NCI-H187 (cell line): ENCODE measurements at places on chromosomes 6 and 20.
A peak's percentile ranks its signal among the peaks of the same experiment; 100 is the strongest.

DNA sequence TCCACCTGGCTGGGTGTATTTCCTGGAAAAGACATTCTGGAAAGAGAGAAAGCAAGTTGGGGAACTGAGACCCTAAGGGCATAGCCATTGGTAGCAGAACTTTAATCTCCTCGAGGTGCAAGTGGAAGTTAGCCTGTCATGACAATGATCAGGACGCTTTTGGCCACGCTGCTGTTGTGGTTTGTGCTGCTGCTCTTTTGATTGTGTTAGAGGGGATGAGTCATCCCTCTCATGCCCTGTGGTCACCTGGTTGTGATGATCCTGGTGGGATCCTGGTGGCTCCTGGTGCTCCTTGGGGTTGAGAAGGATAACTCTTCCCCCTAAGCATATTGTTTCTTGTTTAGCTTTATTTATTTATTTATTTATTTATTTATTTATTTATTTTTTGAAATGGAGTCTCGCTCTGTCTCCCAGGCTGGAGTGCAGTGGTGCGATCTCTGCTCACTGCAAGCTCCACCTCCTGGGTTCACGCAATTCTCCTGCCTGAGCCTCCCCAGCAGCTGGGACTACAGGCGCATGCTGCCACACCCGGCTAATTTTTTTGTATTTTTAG, 350.3 kb downstream of the KIF16B start:
- DNase-seq = no peak

GRCh38 chr6:159313018-159313417, 143.8 kb downstream of the FNDC1 start:
- DNase-seq = no peak

DNA sequence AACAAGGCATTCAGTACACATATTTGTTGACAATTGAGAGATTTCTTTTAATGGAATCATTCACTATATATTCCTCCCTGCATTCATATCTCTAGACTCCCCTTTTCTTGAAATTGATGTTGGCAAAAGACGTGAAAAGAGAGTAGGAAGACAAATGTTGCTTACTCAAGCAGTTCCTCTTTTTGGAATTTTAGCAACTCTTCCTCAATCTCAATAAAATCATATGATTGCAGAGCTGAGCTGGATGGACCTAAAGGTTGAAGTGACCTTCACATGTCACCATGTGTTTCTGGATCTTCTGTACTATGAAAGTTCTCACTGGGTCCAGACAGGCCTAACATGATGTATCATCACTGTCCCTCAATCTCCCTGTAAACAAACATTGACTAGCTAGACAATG, 18.6 kb downstream of the ADGRF1 start:
- no peak for DNase-seq

- DNase-seq = no peak
These were observed 153.6 kb upstream of the CST7 start for GRCh38 chr20:24795436-24795835.

DNA sequence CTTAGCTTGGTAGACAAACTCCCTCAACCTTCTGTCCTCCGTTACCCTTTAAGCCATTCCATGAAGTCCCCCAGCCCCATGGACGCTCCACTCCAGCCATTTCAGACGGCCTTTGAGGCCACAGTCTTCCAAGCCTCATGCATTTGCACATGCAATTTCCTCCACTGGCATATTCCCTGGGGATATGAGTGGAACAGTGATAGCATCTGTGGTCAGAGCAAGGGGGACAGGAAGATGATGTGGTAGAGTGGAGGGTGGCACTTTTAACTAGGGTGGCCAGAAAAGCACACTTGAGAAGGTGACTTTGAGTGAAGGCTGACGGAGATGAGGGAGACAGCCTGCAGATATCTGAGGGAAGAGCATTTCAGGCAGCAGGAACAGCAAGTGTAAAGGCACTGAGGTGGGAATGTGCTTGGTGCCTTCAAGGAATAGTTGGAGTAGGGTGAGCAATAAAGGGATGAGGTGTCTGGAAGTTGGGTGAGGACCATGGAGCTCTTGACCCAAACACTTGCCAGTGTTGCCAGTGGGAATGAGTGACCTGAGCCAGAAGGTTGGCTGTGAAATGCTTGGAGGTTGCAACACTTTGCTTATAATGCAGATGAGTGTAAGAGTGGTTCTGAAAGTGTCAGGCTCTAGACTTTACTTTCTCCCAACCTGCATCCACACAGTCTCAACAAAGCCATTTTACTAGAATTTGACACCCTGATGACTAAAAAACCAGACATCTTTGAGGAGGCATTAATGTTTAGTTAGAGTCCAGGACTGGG, 275.6 kb upstream of the SUPT3H start:
- no peak for DNase-seq

DNA sequence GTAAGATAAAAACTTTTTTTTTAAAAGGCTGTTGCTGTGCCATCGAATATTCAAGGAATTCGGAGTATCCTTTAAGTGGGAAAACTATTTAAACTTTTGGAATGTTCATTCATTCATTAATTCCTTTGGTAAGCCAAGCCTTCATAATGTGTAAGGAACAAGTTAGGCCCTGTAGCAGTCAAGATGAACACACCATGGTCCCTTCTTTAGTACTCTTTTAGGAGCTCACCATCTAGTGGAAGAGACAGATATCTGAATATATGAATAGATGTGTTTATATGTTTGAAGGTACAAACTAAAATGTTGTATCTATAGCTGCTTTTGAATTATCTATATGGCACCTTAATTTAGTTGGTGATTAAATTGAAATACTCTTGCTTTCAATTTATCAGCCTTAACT, 5.8 kb downstream of the SPO11 start:
- no peak for DNase-seq

- DNase-seq = no peak
These were observed 147.3 kb downstream of the UNC5CL start for GRCh38 chr6:40891686-40892085.

DNA sequence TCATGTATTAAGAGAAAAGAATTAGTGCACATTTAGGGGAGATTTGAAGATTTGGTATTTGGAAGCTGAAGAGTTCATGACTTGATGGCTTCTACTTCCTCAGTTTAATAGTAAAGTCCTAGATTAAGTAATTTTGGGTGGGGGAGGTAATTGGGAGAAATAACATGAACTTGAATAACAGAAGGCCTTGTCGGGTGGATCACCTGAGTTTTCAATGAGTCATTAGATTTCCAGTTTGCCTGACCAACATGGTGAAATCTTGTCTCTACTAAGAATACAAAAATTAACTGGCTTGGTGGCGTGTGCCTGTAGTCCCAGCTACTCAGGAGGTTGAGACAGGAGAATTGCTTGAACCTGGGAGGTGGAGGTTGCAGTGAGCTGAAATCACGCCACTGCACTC, 181.0 kb downstream of the GJA1 start:
- DNase-seq = no peak

DNA sequence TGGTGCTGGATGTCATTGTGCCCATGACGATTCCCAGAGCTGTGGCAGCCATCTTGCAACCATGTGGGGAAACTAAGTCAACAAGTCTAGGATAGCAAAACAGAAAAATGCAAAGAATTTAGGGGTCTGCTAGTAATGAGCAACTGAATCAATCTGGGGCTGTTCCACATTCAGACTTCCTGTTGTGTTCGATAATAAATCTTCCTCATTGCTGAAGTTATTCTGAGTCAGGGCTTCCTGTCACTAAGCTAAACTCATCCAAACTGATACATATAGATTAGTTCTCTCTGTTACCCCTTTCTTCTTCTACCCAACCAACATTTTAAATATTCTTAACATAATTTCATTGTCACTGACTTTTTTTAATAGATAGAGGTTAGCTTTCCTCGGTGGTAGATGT, 205.9 kb downstream of the HACE1 start:
- DNase-seq = no peak

DNA sequence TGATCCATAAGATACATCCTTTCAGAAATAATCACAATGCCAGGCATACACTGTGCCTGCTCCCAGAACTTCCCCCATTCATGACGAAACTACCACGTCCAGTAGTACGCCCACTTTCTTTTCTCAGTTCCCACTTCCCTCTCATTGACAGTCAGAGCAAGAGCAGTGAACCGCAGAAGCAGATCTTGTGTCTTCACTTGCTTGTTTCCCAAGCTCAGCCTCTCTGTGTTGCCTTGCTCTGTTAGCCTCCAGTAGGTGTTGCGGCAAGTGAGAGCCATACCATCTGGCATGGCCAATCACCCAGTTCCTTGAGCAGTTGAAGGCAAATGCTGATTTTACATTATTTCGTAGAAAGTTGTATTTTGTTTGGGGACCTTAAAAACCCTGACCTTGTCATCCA, 11.7 kb downstream of the UST start:
- DNase-seq = no peak

GRCh38 chr6:76703786-76704185, 631.3 kb upstream of the IMPG1 start:
- no peak for DNase-seq

- no peak for DNase-seq
These were observed 70.9 kb downstream of the B4GALT5 start for GRCh38 chr20:49642816-49643215.

DNA sequence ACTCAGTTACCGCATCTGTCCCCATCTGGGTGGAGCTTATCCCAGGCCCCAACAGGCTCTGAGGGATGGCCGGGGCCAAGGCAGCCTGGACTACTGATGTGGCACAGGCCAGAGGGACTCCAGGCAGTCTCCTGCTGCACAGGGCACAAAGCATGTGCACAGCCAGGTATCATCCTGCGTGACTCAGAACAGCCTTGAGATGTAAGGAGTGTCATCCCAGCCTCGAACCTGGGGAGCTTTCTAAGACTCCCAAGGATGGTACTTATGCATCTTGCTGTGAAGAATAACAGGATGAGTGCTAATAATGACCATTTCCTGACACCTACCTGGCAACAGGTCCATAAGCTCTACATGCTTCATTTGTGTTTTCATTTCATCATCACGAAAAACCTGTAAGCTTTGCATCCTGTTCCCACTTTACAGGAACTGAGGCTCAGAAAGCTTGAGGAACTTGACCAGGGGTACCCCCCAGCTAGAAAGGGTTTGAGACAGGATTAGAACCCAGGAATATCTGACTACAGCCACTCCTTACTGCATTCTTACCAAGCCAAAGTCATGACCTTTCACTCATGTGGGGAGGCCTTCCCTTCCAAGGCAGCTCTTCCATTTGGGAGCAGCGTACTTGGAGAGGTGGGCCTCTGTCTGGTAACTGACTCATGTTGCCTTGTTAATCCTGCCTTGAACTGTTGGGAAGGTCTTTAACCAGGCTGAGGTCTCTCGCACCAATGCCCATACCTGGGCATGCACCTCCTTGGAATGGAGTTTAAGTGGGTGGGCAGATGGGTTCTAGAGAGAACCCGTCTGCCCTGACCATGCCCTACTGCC, 1.9 kb downstream of the TRIB3 start:
- DNase-seq = no peak

GRCh38 chr6:157036245-157036711, 259.1 kb downstream of the ARID1B start:
- DNase-seq = no peak

- no peak for DNase-seq
These were observed 69.3 kb downstream of the ABHD12 start for GRCh38 chr20:25321262-25321831.

DNA sequence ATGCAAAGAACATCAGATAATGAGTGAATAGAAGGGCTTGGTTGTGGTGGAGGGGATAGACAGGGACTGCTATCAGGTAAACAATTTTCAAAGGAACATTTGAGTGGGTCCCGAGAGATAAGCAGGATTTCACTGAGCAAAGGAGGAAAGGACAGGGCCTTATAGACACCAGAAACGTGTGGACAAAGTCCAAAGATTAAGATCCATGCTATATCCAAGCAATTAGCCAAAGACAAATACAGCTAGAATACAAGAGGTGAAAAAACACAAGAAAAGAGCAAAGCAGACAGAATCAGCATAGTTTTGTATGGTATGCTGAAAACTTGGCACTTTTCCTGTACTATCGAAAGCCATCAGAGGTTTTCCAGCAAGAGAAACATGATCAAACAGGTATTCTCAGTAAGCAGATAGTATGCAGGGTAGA, 59.8 kb downstream of the CDK19 start:
- DNase-seq = no peak

DNA sequence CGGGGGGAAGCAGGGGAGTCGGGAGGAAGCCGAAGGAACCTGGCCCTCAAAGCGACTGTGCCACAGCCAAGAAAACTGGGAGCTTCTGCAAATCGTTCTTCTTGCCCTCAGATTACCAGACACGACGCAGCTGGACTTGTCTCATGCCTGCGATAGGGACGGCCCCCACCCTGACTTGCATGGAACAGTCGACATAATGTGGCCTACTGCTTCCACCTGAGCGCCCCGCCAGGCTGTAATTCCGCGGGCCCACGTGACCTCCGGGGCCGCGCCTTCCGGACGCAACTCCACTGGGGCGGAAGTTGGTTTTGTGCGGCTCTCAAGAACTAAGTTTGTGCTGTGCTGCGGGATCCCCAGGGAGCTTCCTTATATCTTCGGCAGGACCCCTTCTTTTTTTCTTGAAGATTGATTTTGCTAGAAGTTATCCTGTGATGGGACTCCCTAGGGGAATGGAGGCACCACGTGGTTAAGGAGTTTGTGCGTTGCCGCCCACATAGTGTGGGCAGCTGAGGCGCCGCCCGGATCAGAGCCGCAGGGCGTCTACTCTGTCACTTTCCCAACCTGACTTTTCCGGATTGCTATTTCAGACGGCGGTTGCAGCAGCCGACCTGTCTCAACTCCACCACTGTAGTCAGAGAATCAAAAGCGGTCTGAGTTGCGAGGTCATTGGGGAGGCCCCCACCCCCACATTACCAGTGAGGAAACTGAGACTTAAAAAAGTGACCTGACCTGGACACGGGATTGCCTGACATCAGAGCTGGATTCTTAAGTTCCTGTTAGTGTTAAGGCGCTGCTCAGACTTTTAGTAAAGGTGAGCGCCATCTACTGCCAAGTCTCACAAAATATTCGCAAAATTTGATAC, 540 bp upstream of the CD164 start:
- peak; percentile 97 for DNase-seq

DNA sequence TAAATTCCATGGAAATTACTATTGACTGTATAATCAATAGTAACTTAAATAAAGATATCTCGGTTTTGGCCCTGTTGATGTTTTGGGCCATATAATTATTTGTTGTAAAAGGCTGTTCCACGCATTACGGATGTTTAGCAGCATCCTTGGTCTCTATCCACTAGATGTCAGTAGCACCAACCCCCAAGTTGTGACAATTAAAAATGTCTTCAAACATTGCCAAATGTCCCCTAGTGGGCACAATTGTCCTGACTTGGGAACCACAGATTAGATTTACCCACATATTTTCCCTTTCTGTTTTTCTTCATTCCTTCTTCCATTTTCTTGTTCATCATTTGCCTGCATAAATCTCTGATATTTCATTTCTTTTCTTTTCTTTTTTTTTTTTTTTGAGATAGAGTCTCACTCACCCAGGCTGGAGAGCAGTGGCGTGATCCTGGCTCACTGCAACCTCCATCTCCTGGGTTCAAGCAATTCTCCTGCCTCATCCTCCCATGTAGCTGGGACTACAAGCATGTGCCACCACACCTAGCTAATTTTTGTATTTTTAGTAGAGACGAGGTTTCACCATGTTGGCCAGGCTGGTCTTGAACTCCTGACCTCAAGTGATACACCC, 13.6 kb upstream of the WFDC8 start:
- no peak for DNase-seq

- no peak for DNase-seq
These were observed 39.4 kb upstream of the EEF1A1 start for GRCh38 chr6:73560182-73560732.

GRCh38 chr6:38248500-38249234, 391.1 kb downstream of the BTBD9 start:
- DNase-seq = no peak

- no peak for DNase-seq
These were observed 67.4 kb downstream of the UST start for GRCh38 chr6:148814082-148814790.

GRCh38 chr6:2103765-2104523, 141.5 kb downstream of the GMDS start:
- DNase-seq = no peak
